Melanocyte of skin (primary cell): ENCODE measurements at places on chromosomes 6 and 20. TPM values are rescaled to one million over a fixed set of nuclear protein-coding genes. Genes with fewer than 3 reads are reported as not detected.

The APOBEC2 gene
- not detected in 2 replicates for total RNA-seq

The CFAP61 gene
- 1.1 and 10.3 TPM in 2 replicates for total RNA-seq

The PRDM13 gene
- total RNA-seq = not detected in 2 replicates

The ZBTB46 gene
- total RNA-seq = under 0.01 and 1.1 TPM in 2 replicates

The IMPG1 gene
- total RNA-seq = not detected in 2 replicates
